ENCODE measurements at places on chromosomes 2 and 18.

GRCh38 chr18:63138436-63139340 is 180.9 kb downstream of the BCL2 start:
- no peak for DNase-seq

DNA sequence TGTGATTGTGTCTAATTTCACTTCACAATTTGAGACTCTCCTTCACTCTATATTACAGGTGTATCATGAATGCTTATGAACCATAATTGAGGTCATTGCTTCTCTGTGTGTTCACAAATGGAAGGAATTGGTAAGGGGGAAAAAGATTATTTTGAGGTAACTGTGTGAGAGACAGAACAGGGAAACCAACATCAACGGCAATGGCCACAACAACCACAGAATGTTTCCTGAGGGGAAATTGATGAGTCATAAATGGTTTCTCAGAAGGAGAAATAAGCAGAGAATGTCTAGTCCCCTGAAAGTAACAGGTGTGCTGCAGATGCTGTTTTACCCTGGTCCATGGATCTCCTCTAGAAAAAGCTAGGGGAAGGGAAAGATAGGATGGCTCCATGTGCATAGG is 361.2 kb upstream of the GALNT5 start:
- peak; percentile 58 for DNase-seq

DNA sequence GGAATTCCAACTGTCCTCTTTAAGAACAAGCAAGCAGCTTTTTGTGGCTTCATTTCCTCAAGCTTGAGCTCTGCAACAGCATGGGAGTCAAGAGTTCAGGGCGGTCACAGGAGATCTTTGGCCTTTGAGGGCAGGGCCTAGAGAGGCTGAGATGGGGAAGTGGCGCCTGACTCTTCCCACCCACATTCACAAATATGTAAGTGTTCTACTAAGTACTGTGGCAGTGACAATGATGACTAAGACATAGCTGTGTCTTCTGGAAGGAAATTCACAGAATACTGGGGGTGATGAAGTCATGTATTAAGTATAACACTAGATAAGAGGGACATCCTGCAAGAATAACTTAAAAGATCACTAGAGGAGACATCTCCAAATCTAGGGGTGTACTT is 15.0 kb downstream of the RND3 start:
- DNase-seq, result peak; percentile 76

GRCh38 chr18:79528846-79529245 is 133.1 kb downstream of the NFATC1 start:
- peak; percentile 63 for DNase-seq

GRCh38 chr2:201930831-201931230 is 102.8 kb upstream of the FZD7 start:
- peak; percentile 56 for DNase-seq

DNA sequence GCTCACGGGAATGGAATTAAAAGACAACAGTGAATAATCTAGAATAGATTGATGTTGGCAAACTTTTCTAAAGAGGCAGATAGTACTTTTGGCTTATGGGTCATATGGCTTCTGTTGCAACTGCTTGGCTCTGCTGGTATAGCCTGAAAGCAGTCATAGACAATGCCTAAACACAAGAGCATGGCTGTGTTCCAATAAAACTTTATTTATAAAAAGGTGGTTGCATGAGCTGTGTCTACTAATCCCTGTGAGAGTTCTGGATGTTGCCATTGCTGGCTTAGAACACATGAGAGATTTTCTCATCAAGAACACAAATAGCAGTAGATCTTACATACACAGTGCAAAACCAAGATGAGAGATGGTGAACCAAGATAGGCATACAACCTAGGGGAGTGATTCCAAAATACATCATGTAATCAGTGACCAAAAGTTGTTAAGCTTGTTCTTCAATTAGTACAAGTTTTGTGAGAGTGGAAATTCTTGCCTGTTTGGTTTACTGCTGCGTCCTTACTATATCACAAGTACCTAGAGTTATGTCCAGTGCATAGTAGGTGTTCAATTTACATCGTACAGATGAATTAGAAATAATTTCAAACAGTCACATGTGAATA is 380.0 kb downstream of the METTL4 start:
- DNase-seq, result no peak

GRCh38 chr18:50895350-50896045 is 16.6 kb downstream of the ME2 start:
- DNase-seq, result no peak

GRCh38 chr18:30632071-30632698 is 410.4 kb downstream of the DSC3 start:
- no peak for DNase-seq

GRCh38 chr2:235391921-235392615 is 101.8 kb upstream of the AGAP1 start:
- DNase-seq, result no peak

DNA sequence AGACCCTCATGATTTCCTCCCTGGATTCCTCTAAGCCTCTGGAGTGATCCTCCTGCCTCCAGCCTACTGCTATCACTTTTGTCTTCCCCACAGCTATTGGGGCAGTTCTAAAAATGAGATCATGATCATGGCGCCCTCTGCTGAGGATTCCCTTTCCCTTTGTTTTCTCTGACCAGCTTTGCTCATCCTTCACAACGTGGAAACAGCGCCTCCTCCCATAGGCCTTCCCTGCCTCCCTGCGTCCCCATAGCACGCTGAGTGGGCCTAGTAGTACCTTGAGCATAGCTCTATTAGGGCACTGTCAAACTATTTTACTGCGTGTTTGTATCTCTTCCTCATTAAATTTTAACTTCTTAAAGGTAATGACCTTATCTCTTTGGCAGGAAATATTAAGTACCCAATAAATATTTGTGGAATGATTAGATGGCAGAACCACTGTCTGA is 207.0 kb upstream of the FANCL start:
- DNase-seq, result peak; percentile 82

- DNase-seq, result peak; percentile 89
These were observed 57.2 kb downstream of the CDC42EP3 start for GRCh38 chr2:37614061-37614738.

- no peak for DNase-seq
These were observed 254.0 kb downstream of the KCNJ3 start for GRCh38 chr2:154952346-154952980.

DNA sequence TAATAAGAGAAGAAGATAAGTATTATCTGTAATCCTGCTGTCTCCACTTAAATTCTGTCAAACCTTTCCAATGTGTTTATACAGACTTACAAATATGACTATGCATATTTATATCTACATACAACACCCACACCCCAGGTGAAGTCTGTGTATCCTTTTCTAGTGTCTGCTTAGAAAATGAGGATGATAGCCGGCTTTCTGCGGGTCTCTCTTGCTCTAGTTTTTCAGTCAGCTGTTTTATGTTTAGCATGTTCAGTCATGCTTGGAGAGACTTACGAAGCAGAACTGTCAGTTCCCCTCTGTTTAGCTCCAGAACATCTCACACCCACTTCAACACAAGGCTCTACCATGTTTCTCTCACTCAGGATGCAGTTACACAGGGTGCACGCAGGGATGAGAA is 137.3 kb upstream of the NFATC1 start:
- DNase-seq, result no peak

DNA sequence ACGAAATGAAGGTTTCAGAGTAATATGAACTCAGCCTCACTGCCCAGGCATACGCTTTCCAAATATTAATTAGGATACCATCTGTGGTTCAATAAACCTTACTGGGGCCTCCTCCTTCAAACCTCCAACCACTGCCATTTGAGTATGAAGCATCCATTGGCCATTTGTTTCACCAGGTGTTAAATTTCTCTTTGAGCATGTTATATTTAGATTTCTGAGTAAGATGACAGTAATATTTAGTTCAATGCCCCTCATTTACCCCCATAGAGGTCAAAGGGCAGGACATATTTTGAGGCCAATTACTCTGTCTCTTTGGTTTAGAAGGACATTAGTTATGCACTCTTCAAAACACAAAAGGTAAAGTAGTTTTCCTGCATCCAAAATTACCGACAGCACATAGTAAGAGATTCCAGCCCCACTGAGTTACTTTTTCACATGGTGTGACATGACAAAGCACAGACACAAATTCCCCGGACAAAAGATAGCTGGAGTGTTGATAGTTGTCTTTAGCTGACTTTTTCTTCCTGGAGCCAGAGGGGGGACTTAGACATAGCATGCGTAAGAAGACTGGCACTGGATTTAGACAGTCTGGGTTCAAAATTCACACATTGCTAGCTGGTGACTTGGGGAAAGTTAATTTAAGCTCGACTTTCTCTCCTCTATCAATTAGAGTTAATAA is 33.1 kb upstream of the LNPK start:
- DNase-seq, result no peak

- DNase-seq, result no peak
These were observed 55.9 kb upstream of the KIF5C start for GRCh38 chr2:148819019-148819585.

DNA sequence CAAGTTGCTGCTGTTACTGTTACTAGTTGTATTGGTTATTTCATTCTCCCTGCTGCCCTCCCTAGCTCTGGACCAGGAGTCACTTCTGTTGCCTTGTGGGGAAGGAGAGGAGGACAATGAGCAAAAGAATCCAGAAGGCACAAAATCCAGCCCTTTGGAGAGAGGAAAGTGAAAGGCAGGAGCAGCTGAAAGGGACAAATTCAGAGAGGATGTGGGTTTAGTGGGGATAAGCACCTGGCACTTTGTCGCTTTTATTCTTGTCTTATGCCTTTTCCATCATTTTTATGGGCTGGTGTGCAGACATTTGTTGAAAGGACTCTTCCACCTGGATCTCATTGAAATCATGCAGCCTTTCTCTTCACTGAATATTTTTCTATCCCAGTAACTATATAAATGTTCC is 24.3 kb upstream of the LTBP1 start:
- DNase-seq, result no peak

- peak; percentile 67 for DNase-seq
These were observed 56.5 kb downstream of the KCNE4 start for GRCh38 chr2:223108351-223109050.

DNA sequence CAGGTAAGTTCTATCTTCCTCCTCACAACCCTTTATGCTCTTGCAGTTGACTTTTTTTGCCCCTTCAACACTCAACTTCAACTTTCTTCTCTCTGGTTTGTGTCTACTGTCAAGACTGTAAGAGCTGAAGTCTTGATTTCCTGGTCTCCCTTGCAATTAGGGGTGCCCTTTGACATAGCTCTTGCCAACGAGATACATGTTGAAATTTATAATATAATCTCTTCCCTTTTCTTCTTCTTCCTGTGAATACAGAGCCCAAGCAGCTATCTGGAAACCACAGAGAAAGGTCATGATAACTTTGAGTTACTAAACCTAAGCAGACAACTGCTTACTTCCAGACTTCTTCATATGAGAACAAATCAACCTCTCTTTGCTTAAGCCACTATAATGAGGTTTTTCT is 163.5 kb downstream of the MC4R start:
- DNase-seq, result no peak

DNA sequence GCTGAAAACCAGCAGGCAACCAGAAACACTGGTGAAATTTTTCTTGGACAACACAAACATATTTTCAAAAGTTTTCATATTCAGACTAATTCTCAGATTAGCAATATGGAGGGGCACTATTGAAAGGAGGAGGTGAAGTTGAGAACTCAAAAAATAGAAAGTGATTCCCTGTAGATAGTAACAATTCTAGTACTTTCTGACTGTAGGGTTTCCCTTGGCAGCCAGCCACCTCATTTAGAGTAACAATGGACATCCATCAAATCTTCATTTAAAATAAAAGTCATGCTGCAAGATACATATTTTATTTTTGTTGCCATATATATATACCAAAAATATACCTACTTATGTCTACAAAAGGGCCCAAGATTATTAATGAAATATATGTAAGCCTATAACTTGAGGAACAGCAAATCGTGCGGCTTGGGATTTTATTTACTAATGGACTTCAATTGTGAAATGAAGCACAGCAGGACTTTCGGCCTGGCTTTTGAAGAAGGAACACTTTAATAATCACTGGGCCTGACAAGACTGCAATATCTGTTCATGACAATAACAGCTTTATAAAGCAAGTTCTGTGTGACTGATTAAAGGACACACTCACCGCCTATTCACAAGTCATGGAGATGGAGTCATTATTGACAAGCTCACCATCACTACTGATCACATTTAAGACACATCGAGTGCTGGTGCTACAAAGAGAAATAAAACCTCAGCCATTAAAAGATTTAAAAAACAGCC is 6.8 kb upstream of the NR4A2 start:
- DNase-seq, result no peak

GRCh38 chr2:25332571-25332970 is 9.2 kb downstream of the DNMT3A start:
- DNase-seq, result no peak

DNA sequence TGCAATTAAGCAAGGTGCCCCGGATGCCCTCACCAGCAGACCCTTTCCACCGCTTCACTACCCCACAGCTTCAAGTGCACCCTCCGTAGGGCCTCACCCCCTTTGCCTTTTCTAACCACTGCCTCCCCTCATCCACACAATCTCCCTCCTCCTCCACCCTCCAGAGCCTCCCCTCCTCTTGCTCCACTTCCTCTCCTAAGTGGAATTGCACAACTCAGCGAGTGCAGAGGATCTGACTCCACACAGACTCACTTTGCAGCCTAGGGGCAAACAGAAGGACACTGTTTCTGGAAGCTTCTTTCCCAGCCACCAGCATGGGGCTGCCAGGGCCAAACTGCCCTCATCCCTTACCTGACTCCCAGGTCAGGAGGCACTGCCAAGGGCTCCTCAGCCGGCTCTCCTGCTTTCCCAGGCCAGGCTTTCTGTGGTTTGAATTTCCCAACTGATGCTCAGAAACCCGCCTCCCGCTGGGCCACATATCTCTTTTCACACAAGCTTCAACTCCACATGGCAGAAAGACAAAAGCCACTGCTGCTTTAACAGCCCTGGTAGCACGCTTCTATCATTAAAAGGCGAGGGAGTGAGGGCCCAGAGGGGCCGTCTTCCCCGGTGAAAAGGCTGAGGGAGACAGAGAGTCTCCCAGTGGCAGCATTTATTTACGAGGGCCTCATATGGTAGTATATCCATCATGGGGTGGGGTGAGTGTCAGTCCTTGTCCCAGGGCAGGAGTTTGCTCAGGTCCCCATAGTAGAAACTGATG is 74.7 kb upstream of the MGAT4A start:
- peak; percentile 26 for DNase-seq

DNA sequence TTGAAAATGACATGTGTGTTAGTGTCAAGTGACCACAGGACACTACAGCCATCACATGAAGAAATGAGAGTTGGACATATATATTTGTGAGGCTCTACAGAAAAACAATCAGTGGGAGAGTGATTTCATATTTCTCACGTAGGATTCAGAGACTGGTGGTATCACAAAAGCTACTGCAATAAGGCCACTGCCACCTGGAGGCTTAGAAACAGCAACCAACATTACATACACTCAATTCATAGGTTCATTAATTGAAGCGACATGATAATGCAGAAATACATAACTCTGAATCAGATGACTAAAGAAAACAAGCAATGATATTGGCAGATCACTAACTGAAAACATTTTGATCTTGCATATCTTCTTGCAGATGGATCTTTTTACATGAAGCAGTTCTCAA is 248.1 kb upstream of the KLHL14 start:
- no peak for DNase-seq

DNA sequence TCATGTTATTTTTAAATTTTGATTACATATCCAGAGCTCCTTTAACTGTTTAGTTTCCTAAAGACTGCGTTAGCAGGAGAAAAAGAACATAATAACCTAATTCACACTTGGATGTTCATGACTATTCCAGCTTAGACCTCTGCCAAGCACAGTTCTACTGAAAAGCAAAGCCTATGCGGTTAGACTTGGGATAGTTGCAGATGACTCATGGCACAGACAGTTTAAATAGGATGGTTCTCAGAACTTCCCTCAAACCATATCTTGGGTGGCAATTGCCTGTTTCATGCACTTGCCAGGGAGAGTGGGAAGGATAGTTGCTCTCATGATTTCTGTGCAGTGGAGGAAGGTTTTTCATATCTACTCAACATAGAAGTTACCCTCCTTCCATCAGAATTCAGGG is 149.7 kb upstream of the KLHL29 start:
- peak; percentile 12 for DNase-seq

GRCh38 chr2:96097951-96098823 is 18.2 kb downstream of the ADRA2B start:
- no peak for DNase-seq
